ENCODE measurements at places on chromosomes 12 and 14.

GRCh38 chr14:51283402-51284085, 43.5 kb downstream of the TMX1 start:
- DNase-seq: peak; percentile 64

GRCh38 chr14:69493791-69494190, 9.3 kb downstream of the PLEKHD1 start:
- DNase-seq: no peak

GRCh38 chr12:52316290-52316689, 4.9 kb downstream of the KRT83 start:
- DNase-seq: no peak

- no peak for DNase-seq
Observed at GRCh38 chr14:68626386-68626785, 166.5 kb downstream of the ZFP36L1 start.

- DNase-seq: no peak
Observed at GRCh38 chr12:101779626-101780025, 40.4 kb upstream of the SYCP3 start.

- no peak for DNase-seq
Observed at GRCh38 chr12:94793191-94793595, 142.8 kb upstream of the TMCC3 start.

- DNase-seq: no peak
Observed at GRCh38 chr14:22583994-22584393, 5.0 kb downstream of the DAD1 start.

- DNase-seq: no peak
Observed at GRCh38 chr14:104895786-104896661, 28.7 kb upstream of the PLD4 start.

DNA sequence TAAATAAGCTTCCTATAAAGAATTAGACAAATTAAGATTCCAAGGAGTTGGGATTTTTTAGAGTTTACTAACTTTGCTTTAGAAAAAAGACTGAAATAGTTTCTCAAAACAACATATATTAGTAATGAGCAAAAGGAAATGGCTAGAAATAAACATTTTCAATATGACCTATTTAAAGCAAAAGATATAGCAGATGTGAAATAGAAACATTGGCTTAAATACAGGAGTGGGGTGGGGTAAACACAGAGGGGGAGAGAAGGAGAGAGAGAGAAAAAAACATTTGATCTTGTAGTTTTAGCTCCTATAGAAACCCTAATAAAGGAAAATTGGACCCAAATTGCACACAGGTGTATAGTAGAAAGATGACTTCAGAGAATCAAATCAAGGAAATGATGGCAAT, 794.5 kb downstream of the MED13L start:
- no peak for DNase-seq

DNA sequence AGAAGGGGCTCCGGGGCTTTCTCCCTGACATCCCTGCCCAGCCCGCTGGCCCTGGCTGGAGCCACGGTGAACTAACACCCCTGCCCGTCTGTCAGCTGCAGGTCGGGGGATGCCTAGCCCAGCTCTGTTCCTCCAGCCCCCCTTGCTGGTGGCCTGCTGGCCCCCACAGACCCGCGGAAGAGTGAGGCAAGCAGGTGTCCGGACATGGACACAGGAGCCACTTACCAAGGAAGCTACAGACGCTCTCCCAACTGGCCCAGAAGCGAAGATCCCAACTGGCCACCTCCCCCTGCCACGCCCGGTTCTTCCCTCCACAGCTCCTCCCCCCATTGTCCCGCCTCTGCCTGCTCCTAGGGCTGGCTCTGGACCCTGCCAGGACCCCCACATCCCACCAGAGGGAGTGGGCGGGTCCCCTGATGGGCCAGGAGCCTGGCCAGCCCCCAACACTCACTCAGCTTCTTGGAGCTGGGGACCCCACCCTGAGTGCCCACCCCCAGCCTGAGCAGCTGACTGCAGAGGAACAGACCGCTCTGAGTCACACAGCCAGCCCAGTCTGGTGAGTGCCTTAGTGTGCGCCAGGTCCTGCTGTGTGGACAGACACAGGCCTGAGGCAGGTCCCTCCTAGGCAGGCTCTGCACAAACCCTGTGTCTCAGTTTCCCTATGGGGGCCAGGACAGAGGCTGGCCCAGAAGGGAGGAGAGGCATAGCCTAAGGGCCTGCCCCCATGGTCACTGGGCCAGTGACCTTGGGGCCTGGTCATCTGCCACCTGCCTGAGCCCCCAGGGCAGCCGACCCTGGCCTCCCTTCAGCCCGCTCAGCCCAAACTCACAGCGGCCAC, 7.7 kb downstream of the AHNAK2 start:
- no peak for DNase-seq

- DNase-seq: no peak
Observed at GRCh38 chr14:75959031-75959430, 22.8 kb downstream of the TGFB3 start.

DNA sequence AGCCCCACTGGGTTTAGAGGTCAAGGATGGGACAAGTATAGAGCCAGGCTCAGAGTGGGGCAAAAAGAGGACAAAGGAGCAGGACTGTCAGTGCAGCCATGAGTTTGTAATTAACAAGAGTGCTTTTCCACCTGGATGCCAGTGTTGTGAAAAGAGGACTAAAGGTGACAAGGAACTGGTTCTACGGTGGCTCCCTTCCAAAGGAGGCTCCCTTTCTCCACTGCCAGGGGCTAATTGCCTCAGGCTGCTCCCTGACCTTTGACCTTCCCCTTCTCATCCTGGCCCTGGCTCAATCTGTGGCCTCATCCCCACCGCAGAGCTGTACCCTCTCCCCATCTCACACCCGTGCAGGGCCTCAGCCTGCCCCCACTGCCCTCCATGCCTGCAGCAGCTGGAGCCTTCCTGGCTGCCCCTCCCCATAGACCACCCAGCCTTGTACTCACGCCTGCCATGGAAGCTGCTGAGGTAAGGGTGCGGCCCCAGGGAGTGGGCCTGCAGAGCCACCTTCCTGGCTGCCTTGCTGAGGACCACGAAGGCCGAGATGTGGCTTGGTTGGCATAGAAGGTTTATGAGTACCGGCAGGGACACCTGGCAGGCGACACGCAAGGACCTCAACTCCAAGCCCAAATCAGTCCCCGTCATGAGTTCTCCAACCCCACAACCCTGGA, 24.8 kb upstream of the FKBP4 start:
- DNase-seq: no peak

DNA sequence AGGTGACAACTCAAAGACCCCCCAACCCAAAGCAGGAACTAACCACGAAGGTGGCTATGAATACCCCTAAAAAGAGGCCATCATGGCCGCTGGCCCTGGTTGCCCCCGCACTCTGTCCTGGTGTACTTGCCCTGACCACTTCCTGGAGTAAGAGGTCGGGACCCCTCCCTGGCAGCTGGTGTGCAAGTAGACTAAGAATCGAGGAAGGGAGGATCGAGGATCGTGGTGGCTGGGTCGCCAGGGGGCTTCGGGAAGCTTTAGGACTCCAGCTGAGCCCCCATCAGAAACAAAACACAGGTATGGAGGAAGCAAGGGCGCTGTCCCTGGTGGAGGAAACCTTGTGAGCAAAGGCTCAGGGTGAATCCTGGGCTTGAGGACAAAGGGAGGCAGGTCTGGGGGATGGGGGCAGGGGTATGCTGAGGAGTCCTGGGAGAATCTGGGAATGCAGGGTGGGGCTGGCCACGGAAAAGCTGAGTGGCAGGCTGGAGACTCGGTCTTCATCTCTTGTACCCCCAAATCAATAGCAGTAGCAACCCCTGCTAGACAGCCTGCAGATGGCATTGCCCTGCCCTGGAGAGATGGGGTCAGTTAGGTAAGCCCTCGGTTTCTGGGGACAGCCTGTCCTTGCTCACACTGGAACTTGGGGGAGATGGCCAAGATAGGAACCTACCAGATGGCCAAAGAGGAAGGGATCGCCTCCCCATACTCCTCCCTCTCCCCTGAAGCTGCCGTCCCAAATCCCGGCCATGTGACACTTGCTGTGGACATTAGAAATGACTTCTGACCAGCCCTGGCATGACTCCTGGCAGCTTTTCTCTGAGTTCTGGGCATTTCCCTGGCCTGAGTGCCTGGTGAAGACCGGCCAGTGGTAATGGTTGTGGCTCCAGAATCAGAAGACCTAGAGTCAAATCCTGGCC, 45.3 kb upstream of the ESRRB start:
- DNase-seq: no peak

DNA sequence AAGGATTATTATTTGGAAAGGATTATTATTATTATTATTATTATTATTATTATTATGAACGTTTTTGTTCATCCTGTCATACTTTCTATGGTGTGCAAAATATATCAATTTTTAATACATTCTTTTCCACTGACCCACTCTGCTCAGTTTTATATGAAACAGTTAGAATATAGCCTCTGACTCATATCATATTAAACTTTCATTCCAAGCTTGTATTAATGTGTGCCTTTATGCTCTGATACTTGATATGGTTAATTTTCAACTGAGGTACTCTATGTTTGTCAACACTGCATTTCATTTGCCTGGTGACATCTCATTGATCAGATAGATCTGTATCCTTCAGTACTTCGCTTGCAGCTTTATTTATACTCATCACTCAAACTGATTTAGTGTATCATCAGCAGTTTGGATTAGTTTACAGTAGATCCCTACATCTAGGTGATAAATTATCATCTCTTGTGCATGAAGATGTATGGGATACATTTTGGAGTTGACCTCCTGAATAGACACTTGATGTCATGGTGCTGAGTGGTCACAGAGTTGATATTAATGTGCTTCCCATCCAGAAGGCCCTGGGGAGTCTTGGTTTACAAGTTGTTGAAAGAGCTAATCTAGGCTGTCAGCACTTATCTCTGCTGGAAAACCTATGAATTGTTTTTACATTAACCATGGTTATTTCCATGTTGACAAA, 271.8 kb downstream of the TRHDE start:
- DNase-seq: no peak

GRCh38 chr12:108126990-108127501, 2.0 kb upstream of the WSCD2 start:
- DNase-seq: no peak

DNA sequence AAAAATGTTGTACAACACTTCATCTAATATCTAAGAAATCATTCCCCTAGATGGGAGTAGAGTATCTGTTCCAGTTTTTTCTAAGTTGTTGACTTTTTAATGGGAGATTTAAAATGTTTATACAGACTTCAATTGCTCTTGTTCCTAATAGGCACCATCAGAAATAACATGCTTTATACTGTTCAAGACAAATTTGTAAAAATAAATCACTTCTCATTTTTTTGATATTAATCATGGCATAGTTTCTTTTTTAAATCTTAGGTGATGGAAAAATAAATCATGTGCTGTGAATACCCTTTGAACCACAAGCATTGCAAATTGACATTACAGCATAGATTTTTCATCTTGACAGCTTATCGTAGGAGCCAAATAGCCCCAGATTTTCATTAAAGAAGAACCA, 473.5 kb upstream of the MGAT4C start:
- no peak for DNase-seq

- DNase-seq: no peak
Observed at GRCh38 chr12:785706-786105, 33.3 kb downstream of the WNK1 start.

DNA sequence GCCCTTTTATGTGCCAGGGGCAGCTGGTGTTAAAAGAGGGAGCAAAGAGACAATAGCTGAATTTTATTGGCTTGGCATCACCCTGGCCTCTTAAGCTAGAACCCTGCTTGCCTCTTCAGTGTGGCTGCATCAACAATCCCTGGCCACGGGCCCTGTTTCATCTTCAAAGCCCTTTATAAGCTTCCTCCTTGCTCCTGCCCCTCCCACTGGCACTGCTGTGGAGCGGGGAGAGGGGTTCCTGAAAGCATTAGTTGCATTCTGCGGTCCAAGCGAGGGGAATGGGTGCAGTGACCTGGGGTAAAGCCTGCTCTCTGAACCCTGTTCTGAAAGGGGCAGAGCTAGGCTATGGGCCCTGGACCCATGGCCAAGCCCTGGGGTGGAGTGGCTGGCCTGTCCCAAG, 220 bp upstream of the KRT83 start:
- no peak for DNase-seq

GRCh38 chr12:122547330-122547729, 20.3 kb downstream of the KNTC1 start:
- DNase-seq: no peak

DNA sequence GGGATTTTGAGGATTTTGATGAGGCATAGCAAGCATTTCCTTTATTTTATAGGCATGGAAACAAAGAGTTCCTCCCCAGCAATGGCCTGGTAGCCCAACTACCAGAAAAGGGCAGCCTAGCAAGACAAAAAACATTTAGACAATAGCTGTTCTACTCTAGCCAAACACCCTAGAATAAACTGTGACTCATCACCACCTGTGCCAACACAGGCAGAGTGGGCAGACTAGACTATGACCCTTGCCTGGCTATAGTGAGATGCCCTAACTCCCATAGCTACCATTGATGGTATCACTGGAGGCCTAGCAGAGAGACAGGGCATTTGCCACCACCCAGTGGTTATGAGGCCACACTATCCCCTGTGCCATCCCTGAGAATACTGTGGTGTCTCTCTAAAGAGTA, 15.5 kb upstream of the CCER1 start:
- DNase-seq: no peak

GRCh38 chr12:123054371-123054770, 73.9 kb downstream of the ARL6IP4 start:
- DNase-seq: no peak

- DNase-seq: no peak
Observed at GRCh38 chr12:82555699-82556098, 131.0 kb upstream of the TMTC2 start.

GRCh38 chr12:12803186-12803585, 10.0 kb upstream of the DDX47 start:
- DNase-seq: no peak

DNA sequence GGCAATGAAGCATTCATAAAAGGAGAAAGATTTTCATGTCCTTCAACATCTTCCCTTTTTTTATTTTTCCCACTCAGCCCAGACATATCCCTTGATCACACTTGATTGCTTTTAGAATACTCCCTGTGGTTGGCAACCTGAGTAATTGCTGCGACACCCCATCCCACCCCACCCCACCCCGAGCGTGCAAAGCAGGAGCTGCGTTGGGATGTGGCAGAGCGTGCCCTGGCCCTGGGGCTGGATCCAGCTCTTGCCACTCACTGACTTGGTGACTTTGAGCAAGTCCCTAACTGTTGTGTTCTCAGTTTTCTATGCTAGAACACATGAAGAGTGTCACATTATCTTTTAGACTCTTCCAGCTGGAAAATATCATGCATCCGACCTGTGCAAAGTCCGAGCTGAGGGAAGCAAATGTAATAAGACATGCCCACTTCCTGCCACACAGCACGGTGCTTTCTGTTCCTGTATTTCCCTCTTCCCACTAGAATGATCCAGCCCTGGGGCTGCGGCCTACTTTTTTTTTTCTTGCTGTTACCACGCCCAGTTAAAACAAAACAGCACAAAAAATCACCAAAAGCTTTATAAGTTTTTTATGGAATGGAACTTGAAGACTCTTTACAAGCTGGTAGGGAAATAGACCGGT, 4.0 kb downstream of the ASCL4 start:
- no peak for DNase-seq

GRCh38 chr14:102427642-102428041, 64.9 kb downstream of the TECPR2 start:
- no peak for DNase-seq

DNA sequence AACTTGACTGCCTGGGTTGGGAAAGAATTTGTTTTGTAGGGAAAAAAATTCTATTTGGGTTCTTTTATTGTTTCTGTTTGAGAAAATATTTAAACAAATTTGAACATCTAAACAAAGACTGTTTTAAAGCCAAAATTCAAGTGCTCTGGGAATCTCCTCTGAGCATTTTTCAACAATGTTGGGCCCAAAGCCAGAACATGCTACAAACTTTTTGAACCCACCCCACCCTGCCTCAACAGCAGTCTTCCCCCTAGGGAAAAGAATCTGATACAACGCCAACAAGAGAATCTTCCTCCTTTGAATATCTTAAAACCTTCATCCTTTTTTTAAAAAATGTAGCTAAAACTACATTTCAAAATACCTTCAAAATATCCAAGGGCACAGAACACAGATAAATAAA, 20.4 kb upstream of the NID2 start:
- no peak for DNase-seq
